Brain microvascular endothelial cell (primary cell): ENCODE measurements at places on chromosomes 3 and 15.
A peak's percentile ranks its signal among the peaks of the same experiment; 100 is the strongest.

GRCh38 chr3:133662278-133662651, 524 bp upstream of the TOPBP1 start:
- peak; percentile 28 for DNase-seq

DNA sequence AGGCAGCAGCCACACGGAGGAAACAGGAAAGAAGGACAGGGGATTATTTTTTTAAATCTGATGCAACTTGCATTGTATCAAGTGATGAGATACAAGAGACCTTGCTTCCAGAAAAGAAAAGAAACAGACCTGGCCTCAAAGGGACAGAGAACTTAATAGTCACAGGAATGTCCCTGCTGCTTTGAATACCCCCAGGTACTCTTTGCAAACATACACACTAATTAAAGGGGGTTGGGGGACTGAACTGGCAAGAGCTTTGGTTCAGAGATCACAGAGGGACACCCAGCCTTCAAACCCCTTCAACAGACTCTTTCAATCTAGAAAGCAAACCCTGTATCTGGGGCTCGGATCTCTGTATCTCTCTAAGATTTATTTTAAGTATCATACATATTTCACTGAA, 18.0 kb downstream of the TNIK start:
- no peak for DNase-seq

- DNase-seq = no peak
Measured at GRCh38 chr3:3303636-3304035, 124.1 kb upstream of the CRBN start.

- no peak for DNase-seq
Measured at GRCh38 chr15:63052961-63053698, 10.6 kb downstream of the TPM1 start.

DNA sequence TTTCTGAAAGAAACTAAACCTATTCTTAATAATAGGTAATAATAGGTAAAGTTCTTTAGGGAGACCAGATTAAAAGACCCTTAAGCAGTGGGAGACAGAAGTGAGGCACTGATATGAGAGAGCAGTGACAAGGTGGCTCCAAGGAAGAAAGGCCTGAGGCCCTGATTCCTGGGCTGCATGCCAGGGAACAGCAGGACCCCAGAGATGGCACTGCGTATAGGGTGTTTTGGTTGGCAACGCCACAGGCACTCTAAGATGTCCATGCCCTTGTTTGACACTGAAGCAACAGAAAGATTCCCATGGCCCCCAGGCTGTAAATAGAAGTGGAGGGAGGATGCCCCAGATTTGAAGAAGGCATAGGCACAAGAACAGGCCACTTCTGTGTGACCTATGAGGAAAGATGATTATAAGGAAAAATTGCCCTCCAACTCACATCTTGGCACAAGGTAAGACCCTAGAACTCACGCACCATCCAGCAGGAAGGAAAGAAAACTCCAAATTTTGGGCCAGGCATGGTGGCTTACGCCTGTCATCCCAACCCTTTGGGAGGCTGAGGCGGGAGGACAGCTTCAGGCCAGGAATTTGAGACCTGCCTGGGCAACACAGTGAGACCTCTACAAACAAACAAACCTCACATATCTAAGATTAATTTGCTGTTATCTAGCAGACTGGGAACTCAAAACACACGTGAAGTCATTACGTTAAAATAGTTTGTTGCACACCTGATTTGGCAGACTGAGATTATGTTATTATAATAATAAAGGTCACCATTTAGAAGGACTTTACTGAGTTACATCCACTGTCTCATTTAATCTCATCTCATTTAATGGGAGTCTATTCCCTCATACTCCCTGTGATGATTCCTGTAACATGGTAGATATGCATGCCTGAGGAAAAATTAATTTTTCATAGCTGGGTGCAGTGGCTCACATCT, 10.5 kb upstream of the BLM start:
- no peak for DNase-seq

GRCh38 chr15:48025118-48025517, 95.7 kb upstream of the SLC24A5 start:
- DNase-seq = no peak

DNA sequence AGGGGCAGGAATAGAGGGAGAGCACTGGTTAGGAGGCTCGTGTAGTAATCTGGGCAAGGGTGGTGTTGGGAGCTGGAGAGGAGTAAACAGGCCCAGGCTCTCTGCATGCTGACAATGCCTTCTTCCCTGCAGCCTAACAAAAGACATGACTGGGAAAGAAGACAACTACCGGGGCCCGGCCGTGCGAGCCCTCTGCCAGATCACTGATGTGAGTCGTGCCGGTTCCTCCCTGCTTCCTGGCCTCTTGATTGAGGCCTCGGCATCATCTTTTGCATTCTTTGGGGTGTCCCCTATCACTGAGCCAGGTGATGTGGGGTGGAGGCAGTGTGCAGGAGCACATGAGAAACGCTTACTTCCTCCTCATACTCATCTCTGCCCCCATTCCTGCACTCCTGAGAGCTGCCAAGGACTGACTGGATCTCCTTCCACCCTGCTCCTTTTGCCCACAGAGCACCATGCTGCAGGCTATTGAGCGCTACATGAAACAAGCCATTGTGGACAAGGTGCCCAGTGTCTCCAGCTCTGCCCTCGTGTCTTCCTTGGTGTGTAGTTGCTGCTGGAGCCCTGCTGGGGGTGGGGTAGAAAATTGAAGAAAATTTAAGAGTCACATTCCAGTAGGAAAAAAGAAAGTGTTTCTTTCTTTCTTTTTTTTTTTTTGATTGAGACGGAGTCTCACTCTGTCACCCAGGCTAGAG, 5.3 kb downstream of the COPG1 start:
- DNase-seq = no peak
